ENCODE measurements at places on chromosomes 6 and 20.
A peak's percentile ranks its signal among the peaks of the same experiment; 100 is the strongest.

DNA sequence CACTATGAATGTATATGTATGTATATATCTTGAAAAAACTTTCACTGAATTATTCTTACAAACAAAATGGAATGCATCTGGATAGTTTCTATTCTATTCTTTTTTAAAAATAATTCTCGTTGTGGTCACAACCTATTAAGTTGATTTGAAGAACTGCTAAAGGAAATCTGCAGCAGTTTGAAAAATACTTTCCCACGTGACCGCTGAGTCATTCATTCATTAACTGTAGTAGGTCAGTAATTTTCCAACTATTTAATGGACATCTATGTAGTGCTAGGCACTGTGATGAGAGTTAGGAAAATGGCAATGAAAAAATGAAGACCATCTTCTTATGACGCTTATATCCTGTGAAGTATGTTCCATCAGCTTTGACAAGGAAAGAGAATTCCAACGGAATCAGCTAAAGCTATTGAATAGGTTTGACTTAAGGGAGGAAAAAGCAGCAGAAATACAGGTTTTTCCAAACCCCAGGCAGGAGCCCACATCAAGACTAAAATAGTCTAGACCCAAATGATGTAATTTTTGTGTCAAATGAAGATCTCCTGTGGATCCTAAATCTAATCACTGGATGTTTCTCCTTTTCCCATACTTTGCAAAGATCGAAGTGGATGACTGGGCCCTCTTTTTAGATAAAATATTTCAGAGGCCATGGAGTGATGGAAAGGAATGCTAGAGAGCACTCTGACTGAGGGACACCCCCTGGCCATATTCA, 4.1 kb upstream of the EFHC1 start:
- DNase-seq = no peak

DNA sequence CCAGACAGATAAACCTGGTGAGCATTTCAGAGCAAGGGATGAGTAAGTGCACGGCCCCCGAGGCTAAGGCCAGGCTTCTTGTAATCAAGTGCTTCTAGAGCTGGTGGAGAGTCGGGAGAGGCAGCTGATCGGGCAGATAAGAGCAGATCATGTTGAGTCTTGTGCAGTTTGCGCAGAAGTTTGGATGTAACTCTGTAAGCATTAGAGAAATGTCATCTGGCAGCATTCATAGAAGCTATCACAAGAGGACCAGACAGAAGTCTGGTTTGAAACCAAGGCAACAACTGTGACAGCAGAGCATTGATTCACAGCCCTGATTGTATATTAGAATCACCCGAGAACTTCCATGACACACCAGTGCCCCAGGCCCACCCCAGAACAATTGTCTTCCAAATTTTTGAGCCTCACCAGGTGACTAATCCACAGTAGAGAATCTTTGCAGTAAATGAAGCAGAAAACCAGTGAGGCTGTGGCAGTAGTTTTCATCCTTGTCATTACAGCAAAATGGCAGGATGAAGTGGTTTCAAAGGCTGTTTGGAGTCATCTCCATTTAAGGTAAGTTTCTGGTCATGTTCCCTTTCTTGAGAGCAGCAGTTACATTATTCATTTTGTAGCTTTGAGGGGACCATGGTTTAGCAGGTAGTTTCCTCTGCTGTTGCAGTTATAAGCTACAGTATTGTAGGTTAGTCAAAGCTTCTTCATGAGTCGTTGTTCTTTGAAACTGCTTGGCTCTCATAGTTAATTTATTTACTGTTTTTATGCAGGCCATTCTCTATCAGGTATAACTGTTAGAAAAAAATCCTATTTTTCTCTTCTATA, 84.1 kb downstream of the RNF217 start:
- no peak for DNase-seq

DNA sequence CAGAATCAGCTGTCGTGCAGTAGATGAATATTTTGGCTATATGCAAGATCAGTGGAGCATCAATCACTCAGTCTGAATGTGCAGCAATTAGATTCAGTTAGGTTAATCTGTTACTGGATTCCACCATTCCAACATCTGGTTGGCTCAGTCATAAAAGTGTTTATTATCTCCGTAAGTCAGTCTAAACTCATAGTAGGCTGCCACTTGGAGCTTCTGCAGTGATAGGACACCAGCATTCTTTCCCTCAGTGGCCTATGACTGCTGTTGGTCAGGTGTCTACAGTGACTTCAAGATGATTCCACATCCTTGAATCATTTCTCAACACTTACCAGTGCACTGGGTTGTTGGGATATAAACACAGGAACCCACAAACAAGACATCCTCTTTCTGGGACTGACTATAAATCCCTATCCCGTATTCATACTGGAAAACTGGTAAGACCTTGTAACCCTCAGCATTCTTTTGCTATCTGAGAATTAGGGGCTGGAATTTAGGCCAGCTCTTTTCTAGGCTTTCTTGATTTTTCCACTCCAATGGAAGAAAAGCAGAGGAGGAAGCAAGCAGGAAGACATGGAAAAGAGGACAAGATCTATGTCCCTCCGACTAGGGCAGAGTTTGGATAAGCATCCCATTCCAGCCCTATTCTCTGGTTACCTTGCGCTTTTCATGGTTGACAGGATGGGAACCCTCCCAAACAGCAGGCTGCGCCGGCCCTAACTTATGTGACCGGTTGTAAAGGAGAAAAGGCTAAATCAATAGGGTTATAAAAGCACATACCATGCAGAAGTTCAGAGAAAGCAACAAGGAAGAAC, 919.6 kb downstream of the KIF16B start:
- no peak for DNase-seq

DNA sequence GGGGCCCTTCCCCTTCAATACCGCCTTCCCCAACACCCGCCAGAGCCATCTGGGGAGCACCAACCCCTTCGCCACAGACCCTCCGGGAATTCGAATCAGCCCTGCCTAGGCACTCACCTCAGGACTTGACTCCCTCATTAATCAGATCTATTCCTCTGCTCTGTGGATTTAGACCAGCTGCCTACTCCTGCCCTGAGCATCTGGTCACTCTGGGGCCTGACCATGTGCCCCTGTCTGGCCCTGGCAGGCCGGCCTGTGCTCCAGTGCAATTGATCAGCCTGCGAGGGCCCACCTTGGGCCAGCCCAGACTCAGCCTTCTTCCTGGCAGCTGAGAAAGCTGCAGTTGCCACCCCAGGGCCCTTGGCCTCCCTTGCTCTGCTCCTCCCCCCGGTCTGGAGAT, 46.0 kb downstream of the GRM4 start:
- no peak for DNase-seq

DNA sequence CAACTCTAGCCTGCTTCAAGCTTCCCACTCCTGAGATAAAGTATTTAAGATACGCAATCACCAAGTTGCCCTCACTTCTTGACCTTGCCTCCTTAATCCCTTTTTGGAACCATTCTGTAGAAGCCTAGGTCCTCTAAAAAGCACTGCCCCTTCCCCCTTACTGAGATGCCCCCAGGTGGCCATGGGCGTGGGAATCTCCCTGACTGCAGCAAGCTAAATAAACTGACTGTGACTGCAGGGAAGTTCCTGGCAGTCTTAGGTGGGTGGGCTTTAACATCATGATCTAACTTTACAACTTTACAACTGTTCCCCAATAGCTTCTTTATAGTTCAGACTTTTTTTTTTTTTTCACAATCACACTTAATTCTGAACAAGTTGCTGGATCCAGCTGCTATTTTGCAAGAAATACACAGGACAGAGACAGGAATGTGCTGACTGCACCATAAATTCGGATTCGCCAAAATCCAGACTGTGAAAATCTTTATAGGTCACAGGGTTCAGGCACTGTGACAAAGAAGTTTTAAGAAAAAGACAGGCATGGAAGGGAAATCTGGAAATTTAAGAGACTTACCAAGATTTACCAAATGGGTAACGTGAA, 344.2 kb upstream of the SULF2 start:
- peak; percentile 27 for DNase-seq

GRCh38 chr6:35725081-35725708, 11.6 kb upstream of the ARMC12 start:
- DNase-seq = no peak

DNA sequence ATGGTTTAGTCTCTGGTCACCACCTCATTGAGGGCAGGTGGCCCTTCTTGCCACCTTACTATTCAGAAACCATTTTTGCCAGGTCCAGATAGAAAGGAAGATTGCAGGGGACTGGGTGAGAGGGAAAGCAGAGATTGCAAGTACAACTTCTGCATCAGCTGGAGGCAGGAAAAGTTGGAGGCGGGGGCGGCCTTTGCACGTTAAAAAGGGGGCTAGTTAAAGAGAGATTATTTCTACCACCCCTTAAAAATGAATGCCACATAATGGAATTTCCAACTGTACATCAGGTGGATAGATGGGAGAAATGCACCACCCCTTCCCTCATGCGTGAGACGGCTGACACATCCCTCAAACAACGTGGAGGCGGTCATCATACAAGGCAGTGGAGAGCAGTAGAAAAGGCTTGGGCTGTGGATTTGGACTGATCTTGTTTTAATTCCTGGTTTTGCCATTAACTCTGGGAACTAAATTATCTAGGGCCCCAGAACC, 95.4 kb upstream of the CNKSR3 start:
- no peak for DNase-seq

GRCh38 chr6:169864148-169865020, 113.0 kb downstream of the ERMARD start:
- DNase-seq = no peak

GRCh38 chr6:163808231-163808630, 393.7 kb downstream of the QKI start:
- no peak for DNase-seq

GRCh38 chr20:63100174-63100925, 93.6 kb upstream of the BHLHE23 start:
- DNase-seq = no peak

GRCh38 chr6:84652356-84653026, 111.9 kb downstream of the TBX18 start:
- DNase-seq = peak; percentile 77

- DNase-seq = no peak
Measured at GRCh38 chr6:142738731-142739130, 206.2 kb downstream of the HIVEP2 start.

GRCh38 chr20:60473211-60473610, 515.0 kb downstream of the CDH26 start:
- no peak for DNase-seq

DNA sequence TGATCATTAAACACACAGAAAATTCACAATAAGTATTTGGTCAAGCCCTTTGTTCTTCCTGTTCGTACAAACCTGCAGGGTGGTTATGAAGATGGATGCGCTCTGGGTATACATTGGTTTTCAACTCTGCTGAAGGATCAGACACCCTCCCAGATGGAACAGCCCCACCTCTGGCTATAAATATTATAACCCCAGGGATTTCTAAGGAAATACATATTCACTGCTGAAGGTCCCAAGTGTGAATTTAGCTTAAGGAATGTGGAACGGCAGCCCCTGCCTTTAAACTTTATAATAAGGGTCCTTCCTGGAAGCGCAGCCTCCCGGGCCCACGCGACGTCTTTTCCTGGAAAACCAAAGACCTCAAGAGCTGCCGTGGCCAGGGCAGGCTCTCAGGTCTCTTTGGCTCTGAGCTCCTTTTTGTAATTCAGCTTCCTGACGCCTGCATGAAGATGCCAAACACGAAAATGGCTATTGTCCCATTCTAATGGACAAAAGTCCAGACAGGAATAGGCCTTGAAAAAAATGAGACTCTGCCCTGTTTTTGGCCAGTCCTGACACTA, 172.4 kb upstream of the SSTR4 start:
- DNase-seq = no peak

GRCh38 chr20:45925821-45926506, 8.5 kb upstream of the PCIF1 start:
- no peak for DNase-seq

GRCh38 chr6:52227495-52227894, 16.8 kb downstream of the IL17F start:
- DNase-seq = no peak

DNA sequence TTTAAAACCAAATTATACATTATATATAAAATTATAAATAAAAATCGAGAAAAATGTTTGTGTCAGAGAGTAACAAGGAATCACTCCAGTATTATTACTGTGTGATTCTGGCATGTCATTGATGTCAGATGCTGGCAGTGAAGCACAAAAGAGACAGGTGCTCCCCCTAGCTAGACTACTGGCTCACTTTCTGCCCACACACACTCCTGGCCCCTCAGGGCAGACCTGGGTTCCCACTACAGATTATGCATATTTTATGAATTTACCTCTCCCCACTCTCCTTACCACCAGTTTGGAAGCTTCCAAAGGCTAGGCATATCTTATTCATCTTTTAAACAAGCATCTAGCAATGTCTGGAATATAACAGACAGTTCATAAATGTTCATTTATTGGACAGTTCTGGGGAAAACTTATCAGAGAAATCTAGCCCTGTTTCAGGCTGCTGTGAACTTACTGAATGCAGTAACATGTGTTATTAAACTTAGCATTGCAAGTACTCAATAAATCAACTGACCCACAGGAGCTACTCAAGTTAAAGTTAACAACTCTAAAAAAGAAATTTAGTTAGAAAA, 12.8 kb downstream of the SNX3 start:
- no peak for DNase-seq

- DNase-seq = no peak
Measured at GRCh38 chr20:20448881-20449280, 81.0 kb downstream of the INSM1 start.

DNA sequence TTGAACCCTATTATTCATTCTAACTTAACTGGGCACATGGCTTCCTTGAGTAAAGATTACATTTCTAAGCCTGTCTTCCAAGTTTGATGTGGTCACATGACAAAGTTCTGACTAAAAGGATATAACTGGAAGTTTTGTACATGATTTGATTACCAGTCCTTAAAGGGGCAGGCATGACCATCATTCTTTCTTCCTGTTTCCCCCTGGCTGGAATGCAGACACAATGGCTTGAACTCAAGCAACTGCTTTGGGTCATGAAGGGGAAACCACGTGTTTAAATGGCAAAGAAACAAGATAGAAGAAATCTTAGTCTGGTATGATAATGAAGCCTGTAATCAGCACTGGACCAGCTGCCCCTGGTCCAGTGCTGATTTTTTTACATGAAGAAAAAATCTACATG, 15.6 kb upstream of the SHLD1 start:
- DNase-seq = no peak

DNA sequence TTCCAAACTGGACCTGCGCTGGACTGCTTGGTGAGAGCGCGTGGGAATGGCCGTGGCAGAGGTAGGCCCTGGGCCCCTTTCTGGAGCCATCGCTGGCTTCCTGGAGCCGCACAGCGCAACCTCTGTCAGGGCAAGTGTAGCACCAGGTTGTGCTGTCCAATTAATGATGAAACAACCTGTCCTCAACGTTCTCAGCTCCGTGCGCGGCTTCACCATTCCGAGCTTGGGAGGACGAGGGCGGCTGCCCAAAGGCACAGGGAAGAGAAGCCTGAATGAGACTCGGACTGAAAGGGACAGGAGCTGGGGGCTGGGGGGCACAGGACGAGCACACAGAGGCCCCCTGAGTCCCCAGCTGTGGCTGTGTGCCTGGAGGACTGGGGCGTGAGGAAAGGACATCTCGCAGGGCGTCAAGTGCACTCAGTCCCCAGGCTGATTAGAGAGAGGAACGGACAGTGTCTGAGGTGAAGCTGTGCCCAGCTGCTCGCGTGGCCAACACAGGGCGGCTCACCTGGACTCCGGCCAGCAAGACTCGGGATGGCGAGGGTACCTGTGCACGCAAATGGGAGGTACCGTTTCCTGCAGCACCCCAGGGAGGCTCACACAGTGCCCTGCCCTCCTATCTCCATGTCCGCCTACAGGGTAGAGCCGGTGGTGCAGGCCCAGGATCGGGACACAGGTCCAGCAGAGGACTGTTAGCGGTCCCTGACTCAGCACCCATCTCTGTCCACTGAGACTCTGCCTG, 403.3 kb downstream of the TAF4 start:
- no peak for DNase-seq

Measured in GM04504 (cell line).